GM23248 (cell line): ENCODE measurements at places on chromosomes 16 and 17. TPM values are rescaled to one million over a fixed set of nuclear protein-coding genes. Genes with fewer than 3 reads are reported as not detected.

ZNF821 gene
- total RNA-seq, result 17.8 and 21.4 TPM in 2 replicates

LRRC75A gene
- total RNA-seq, result 0.13 and 0.22 TPM in 2 replicates

FCSK gene
- total RNA-seq, result 6.1 and 6.8 TPM in 2 replicates

IGF2BP1 gene
- 4.3 and 5.7 TPM in 2 replicates for total RNA-seq

MYL11 gene
- not detected in 2 replicates for total RNA-seq

KRTAP4-4 gene
- total RNA-seq, result not detected in 2 replicates

KRTAP9-4 gene
- not detected in 2 replicates for total RNA-seq

CA7 gene
- total RNA-seq, result 0.65 TPM in 1 of 2 replicates, not detected in the other

PRCD gene
- 1.5 and 3.4 TPM in 2 replicates for total RNA-seq

KRTAP3-3 gene
- total RNA-seq, result not detected in 2 replicates

SLFN5 gene
- 57.3 and 72.7 TPM in 2 replicates for total RNA-seq

NEUROD2 gene
- not detected in 2 replicates for total RNA-seq

DNA sequence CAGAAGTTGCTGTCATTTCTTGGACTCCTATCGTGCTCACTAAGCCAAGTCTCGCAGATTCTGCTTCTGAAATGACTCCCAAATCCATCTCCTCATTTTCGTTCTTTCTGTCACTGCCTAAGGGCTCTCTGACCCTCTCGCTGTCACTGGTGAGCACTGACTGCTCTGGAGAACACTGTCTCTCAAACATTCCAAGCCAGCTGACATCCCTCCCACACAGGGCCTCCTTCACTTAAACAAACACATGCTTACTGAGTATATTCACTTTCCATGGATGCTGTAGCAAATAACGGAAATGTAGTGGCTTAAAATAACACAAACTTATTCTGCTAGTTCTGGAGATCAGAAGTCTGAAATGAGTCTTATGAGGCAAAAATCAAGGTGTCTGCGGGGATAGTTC is 18.8 kb downstream of the CACNG1 start:
- no peak for DNase-seq
- no peak overlapping the region for H3K27ac ChIP-seq
- no peak overlapping the region for H3K4me3 ChIP-seq
- H3K27me3 ChIP-seq, result no peaks in the 10 kb centered on the region

- H3K4me3 ChIP-seq, result no peak overlapping the region
- no peaks in the 10 kb centered on the region for H3K27me3 ChIP-seq
- H3K36me3 ChIP-seq, result no peaks in the 10 kb centered on the region
- H3K27ac ChIP-seq, result no peak overlapping the region
- DNase-seq, result no peak
These were observed 26.5 kb upstream of the AATK start for GRCh38 chr17:81192386-81193050.

DNA sequence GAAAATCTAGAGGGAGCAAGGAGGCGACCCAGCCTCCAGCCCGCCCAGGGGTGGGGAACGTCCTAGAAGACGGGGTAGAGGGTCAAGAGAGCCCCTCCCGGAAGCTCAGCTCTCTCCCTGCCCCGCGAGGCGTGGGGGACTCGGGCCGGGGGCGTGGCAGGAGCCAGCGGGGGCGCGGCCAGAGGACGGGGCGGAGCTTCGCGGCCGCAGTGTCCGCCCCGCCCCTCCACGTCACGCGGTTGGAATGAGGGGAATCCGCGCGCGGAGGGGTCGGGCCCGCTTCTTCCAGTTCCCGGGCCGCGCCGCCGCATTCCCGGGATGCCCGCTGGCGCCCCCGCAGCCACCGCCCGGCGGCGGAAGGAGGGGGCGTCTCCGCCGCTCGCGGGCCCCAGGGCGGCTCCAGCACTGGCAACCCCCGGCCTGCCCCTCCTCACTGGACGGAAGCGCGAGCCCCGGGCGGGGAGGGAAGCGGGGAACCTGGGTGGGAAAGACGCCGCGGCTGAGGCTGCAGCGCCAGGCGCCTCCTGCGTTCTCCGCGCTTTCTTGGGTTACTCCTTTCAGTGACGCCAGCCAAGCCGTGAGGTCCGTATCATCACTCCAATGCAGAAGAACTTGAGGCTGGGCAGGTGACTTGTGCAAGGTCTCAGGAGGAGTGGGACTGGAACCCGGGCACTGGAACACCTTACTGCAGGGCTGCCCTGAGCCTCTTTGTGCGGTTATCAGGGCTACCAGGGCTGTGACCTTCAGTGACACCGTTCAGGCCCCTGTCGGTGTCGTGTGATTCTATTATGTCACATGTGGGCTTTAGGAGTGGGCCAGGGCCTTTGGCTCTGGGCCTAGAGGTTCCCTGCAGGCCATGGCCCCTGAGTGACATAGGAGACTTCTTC is 4.3 kb downstream of the MYO1C start:
- peaks cover 25% of the 10 kb centered on the region for H3K4me1 ChIP-seq
- no peaks in the 10 kb centered on the region for H3K27me3 ChIP-seq
- H3K27ac ChIP-seq, result peak overlapping the region; percentile 72
- peak overlapping the region; percentile 84 for H3K4me3 ChIP-seq
- peak; percentile 95 for DNase-seq

- peak; percentile 82 for DNase-seq
- peak overlapping the region; percentile 55 for H3K27ac ChIP-seq
- H3K27me3 ChIP-seq, result peaks cover 20% of the 10 kb centered on the region
- H3K36me3 ChIP-seq, result no peaks in the 10 kb centered on the region
- H3K4me1 ChIP-seq, result peaks cover 18% of the 10 kb centered on the region; the same call in 1 of the 2 replicates
These were observed 504 bp downstream of the FOXC2 start for GRCh38 chr16:86566966-86567700.

DNA sequence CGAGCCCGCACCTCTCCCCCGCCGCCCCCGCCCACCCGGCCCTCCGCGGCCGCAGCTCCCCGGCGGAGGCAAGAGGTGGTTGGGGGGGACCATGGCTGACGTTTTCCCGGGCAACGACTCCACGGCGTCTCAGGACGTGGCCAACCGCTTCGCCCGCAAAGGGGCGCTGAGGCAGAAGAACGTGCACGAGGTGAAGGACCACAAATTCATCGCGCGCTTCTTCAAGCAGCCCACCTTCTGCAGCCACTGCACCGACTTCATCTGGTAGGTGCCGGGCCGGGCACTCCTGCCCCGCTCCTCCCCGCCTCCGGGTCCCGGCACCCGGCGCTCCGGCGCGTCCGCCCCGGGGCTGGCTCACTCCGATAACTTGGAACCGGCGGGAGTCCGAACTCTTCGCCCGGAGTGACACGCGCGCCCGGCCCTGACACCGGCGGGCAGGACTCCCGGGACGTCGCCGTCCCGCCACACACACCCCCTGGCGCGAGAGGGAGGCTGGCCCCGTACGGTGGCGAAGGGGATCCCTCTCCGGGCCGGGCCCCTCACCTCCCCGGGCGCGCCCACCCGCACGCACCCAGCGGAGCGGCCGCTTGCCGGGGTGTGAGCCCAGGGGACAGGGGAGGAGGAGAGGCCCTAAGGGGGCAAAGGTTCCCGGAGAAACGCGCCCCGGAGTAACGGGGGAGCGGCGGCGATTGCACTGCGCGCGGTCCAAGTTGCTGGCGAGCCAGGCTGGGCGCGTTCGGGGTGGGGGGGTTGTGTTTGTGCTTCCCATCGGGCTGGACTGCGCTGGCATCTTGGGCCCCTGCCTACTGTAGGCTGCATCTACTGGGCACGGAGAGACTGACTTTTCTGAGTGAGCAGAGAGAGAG is 581 bp downstream of the PRKCA start:
- DNase-seq, result peak; percentile 74
- peak overlapping the region; percentile 33 for H3K27ac ChIP-seq
- H3K4me1 ChIP-seq, result peaks cover 40% of the 10 kb centered on the region
- H3K27me3 ChIP-seq, result no peaks in the 10 kb centered on the region
- peak overlapping the region; percentile 81 for H3K4me3 ChIP-seq

- peaks cover 14% of the 10 kb centered on the region for H3K4me1 ChIP-seq
- H3K27ac ChIP-seq, result no peak overlapping the region
- H3K27me3 ChIP-seq, result no peaks in the 10 kb centered on the region
- DNase-seq, result no peak
- H3K36me3 ChIP-seq, result no peaks in the 10 kb centered on the region
These were observed 452.5 kb downstream of the HS3ST3B1 start for GRCh38 chr17:14753383-14753782.

- H3K36me3 ChIP-seq, result peaks cover 60% of the 10 kb centered on the region
- no peak for DNase-seq
- H3K4me1 ChIP-seq, result no peaks in the 10 kb centered on the region
- no peaks in the 10 kb centered on the region for H3K27me3 ChIP-seq
- H3K27ac ChIP-seq, result peak overlapping the region; percentile 26; the same call in 1 of the 2 replicates
These were observed 13.3 kb downstream of the HERPUD1 start for GRCh38 chr16:56944954-56945839.

GRCh38 chr17:21204935-21205334 is 9.0 kb downstream of the TMEM11 start:
- H3K36me3 ChIP-seq, result peaks cover 6% of the 10 kb centered on the region; the same call in 1 of the 2 replicates
- no peak for DNase-seq
- peaks cover 32% of the 10 kb centered on the region for H3K4me1 ChIP-seq
- no peak overlapping the region for H3K27ac ChIP-seq

GRCh38 chr17:73906896-73907870 is 262.9 kb upstream of the SDK2 start:
- H3K4me3 ChIP-seq, result no peak overlapping the region
- no peak for DNase-seq
- no peaks in the 10 kb centered on the region for H3K4me1 ChIP-seq
- H3K27me3 ChIP-seq, result peaks cover 4% of the 10 kb centered on the region
- no peak overlapping the region for H3K27ac ChIP-seq

GRCh38 chr17:16506188-16506587 is 14.2 kb upstream of the LRRC75A start:
- no peak overlapping the region for H3K27ac ChIP-seq
- no peaks in the 10 kb centered on the region for H3K36me3 ChIP-seq
- DNase-seq, result no peak

GRCh38 chr17:17107281-17107680 is 65.0 kb downstream of the MPRIP start:
- H3K4me3 ChIP-seq, result no peak overlapping the region
- no peaks in the 10 kb centered on the region for H3K27me3 ChIP-seq
- peak overlapping the region; percentile 7 for H3K27ac ChIP-seq
- H3K4me1 ChIP-seq, result peaks cover 36% of the 10 kb centered on the region
- DNase-seq, result no peak

GRCh38 chr16:50311891-50312501 is 45.6 kb downstream of the ADCY7 start:
- DNase-seq, result no peak
- H3K27ac ChIP-seq, result no peak overlapping the region
- peaks cover 26% of the 10 kb centered on the region for H3K4me1 ChIP-seq
- H3K4me3 ChIP-seq, result no peak overlapping the region

GRCh38 chr16:24668481-24669061 is 60.9 kb upstream of the TNRC6A start:
- H3K27ac ChIP-seq, result peak overlapping the region; percentile 98
- H3K4me3 ChIP-seq, result peak overlapping the region; percentile 25
- H3K36me3 ChIP-seq, result no peaks in the 10 kb centered on the region
- H3K4me1 ChIP-seq, result peaks cover 26% of the 10 kb centered on the region

DNA sequence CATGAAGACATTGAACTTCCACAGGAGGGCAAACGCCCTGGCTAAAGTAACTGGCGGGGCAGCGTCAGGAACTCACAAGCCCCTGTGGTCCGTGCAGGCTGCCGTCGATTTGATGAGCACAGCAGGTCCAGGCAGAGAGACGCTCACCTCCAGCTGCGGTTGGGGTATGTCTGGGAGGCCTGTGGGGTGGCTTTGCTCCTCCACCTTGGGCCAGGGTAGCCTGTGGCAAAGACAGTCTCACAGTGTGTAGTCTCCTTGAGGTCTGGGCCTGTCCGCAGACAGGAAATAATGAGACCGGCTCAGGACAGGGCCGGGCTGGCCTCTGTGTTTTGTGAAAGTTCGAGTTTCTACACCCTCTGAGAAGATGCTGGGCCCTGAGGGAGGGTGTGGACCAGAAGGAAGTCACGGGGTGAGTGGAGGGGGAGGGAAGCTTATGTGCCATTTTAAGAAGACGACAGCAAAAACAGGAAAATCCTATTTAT is 103.3 kb downstream of the METRNL start:
- H3K27me3 ChIP-seq, result no peaks in the 10 kb centered on the region
- H3K4me1 ChIP-seq, result no peaks in the 10 kb centered on the region
- no peak overlapping the region for H3K27ac ChIP-seq
- no peak overlapping the region for H3K4me3 ChIP-seq
- DNase-seq, result peak; percentile 34

- no peaks in the 10 kb centered on the region; the same call in 1 of the 2 replicates for H3K27me3 ChIP-seq
- H3K36me3 ChIP-seq, result no peaks in the 10 kb centered on the region
- no peaks in the 10 kb centered on the region for H3K4me1 ChIP-seq
- H3K27ac ChIP-seq, result no peak overlapping the region
- DNase-seq, result no peak
These were observed 66.0 kb downstream of the SMPD3 start for GRCh38 chr16:68382296-68382718.

GRCh38 chr16:64481497-64481896 is 640.4 kb downstream of the CDH11 start:
- H3K27ac ChIP-seq, result no peak overlapping the region
- H3K27me3 ChIP-seq, result no peaks in the 10 kb centered on the region
- no peaks in the 10 kb centered on the region for H3K36me3 ChIP-seq
- H3K4me1 ChIP-seq, result peaks cover 16% of the 10 kb centered on the region
- DNase-seq, result no peak

GRCh38 chr17:30519707-30520106 is 42.5 kb downstream of the GOSR1 start:
- peak overlapping the region; percentile 97 for H3K27ac ChIP-seq
- H3K4me3 ChIP-seq, result peak overlapping the region; percentile 58
- peak; percentile 95 for DNase-seq
- H3K36me3 ChIP-seq, result peaks cover 15% of the 10 kb centered on the region

DNA sequence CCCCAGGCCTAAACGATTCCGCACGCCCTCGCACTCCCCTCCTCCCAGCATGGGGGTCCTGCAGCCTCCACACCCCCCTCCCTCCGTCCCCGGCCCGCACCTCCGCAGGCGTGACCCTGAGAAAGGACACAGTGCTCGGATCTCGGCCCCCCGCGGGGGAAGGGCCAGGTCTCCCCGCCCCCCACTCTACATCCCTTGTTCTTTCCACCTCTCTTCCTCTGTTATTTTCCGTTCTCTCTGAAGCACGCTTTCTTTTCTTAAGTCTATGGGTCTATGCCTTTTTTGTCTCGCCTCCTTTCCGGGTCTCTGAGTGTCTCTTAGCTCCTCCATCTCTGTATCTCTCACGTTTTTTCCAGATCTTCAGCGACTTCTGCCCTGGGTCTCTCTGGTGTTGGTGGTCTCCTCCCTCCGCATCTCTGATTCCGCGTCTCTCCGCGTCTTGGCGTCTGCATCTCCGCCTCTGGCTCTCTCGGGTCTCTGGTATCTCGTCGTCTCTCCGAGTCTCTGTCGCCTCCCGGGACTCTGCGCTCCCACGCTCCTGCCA is 2.1 kb upstream of the HES7 start:
- H3K36me3 ChIP-seq, result no peaks in the 10 kb centered on the region
- peaks cover 20% of the 10 kb centered on the region for H3K4me1 ChIP-seq
- no peak for DNase-seq
- no peaks in the 10 kb centered on the region for H3K27me3 ChIP-seq
- peak overlapping the region; percentile 75 for H3K4me3 ChIP-seq

GRCh38 chr17:16873174-16874035 is 98.5 kb downstream of the TNFRSF13B start:
- peaks cover 14% of the 10 kb centered on the region for H3K27me3 ChIP-seq
- H3K4me3 ChIP-seq, result no peak overlapping the region
- no peaks in the 10 kb centered on the region for H3K4me1 ChIP-seq
- no peaks in the 10 kb centered on the region for H3K36me3 ChIP-seq

DNA sequence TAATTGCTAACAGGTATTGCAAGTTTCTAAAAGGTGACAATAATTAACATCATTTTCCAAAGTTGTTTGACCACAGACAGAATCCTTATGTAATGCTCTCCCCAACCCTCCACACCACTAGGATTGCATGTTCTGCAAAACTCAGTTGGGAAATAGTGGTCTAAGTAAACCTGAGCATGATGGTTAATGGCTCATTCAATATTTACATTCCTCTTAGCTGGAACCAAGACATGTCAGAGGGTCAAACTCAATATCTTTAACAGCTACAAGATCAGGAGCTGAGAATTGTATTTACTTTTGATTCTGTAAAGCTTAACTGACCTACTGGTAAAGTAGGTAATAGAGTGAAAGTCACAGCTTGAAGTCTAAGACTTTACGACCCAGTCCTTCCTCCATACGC is 10.2 kb downstream of the MFSD6L start:
- no peaks in the 10 kb centered on the region for H3K36me3 ChIP-seq
- H3K4me1 ChIP-seq, result no peaks in the 10 kb centered on the region
- no peaks in the 10 kb centered on the region; the same call in 1 of the 2 replicates for H3K27me3 ChIP-seq
- no peak overlapping the region for H3K27ac ChIP-seq
- no peak for DNase-seq
